ENCODE measurements at places on chromosomes 2 and 18.

DNA sequence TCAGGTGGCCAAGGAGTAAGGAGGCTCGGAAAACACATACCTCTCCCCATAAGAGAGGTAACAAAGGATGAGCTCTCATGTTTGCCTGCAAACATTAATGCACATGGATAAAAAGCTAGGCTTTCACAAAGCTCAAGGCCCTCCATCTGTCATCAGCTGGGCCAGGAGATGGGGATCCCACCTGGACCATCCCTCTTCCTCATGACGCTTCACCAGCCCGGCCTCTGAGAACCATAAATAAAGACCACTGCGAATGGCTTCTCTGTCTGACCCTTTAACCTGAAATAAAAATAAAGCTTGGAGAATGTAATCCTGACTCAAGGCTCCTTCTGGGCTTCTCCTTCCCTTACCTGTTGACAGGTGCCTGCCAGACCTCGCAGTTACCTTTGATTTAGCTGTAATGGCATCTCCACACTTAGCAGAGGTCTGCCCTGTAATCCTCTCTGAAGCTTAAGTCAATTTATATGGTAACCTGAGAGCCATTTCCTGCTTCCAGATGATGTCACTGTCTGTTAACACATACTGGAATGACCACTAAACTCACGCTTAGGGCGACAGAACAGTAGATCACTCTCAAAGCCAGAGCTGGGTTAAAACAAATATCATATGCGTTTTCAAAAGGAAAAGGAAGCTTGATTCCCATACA, 29.3 kb upstream of the FOXI3 start:
- no peak for DNase-seq

- DNase-seq: no peak
These were observed 404.3 kb upstream of the VWC2L start for GRCh38 chr2:214006601-214007000.

DNA sequence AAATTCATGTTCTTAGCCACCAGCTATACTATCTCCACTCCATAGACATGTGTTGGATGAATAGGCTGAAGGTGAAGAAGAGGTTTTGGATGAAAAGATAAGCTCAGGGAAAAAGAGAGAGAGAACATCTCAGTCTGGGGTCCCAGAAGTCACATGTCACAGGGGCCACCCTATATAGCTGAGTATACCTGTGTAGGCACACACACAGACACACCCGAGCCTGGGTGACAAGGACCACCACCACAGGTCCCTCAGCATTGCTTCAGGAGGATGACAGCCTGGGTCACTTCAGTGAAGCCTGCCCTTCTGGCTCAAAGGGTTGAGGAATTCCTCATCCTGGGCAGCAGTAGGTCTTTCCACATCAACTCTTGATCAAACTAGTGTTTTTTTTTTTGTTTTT, 56.2 kb downstream of the POLR1A start:
- no peak for DNase-seq

GRCh38 chr2:205901491-205901890, 184.5 kb downstream of the INO80D start:
- no peak for DNase-seq

GRCh38 chr2:27409321-27410073, at the start of gene PPM1G:
PPM1G (minus strand) TSS chr2:27409591; CDS start chr2:27409422, 169 bp downstream.
- peak; percentile 98 for DNase-seq

DNA sequence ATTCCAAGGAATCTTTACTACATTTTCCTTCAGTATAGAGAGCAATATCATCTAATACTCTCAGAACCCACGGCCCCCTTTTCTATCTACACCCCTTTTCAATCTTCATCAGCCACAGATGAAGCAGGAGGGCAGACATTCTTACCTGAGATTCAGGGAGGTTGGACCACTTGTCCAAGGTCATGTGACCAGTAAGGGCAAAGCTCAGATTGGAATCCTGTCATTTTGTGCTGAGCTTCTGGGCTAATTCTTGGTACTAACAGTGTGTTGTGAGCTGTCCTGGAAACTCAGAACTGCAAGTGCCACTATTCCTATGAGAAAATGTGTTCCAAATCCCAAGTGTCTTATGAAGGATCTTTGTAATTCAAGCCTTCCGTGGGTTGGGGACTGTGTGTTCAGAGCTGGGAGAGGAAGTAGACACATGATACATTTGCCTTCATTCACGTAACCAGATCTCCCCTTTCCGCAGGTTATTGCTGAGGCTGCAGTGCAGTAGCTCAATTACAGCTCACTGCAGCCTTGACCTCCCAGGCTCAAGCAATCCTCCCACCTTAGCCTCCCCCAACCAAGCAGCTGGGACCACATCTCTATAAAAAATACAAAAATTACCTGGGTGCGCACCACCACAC, 3.3 kb downstream of the CHRNA1 start:
- DNase-seq: no peak

GRCh38 chr2:235366807-235367206, 127.0 kb upstream of the AGAP1 start:
- DNase-seq: no peak

DNA sequence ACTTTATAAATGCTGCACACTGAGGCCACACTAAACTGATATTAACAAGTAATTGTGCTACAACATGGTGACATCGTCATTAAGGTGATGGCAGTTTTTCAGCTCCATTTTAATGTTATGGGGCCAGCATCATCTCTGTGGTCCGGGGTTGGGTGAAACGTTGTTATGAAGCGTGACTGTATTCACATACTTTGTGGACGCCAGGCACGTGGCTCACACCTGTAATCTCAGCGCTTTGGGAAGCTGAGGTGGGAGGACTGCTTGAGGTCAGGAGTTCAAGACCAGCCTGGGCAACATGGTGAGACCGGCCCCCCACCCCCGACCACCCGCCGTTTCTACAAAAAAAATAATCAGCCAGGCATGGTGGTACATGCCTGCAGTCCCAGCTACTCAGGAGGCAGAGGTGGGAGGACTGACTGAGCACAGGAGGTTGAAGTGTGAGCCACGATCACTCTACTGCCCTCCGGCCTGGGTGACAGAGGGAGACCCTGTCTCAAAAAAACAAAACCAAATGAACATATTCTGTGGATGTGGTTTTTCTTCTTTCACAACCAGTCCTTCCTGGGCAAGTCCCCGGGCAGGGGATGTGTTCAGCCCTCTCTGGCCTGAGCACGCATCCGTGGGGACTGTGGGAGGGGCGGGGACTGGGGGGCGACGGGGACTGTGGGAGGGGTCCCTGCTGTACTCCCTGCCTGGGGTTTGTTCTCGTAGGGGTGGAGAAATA, 12.9 kb upstream of the GAL3ST2 start:
- no peak for DNase-seq
